ENCODE measurements at places on chromosomes 16 and 17. TPM values are rescaled to one million over a fixed set of nuclear protein-coding genes. Genes with fewer than 3 reads are reported as not detected.

Gene MSI2
- 174 TPM for total RNA-seq

Gene PROCA1
- 4.1 TPM for total RNA-seq

Gene SLC38A8
- 0.79 TPM for total RNA-seq

Gene TP53TG3C
- total RNA-seq: not detected

Gene LGALS9C
- not detected for total RNA-seq

Measured in Caco-2 (cell line).